ENCODE measurements at places on chromosomes 6 and 20. TPM values are rescaled to one million over a fixed set of nuclear protein-coding genes. Genes with fewer than 3 reads are reported as not detected.

Gene MYL9
- 1,729 TPM for total RNA-seq

Gene COL21A1
- total RNA-seq: 110 TPM

Gene CD93
- 14.2 TPM for total RNA-seq

Gene CRISP2
- not detected for total RNA-seq

Gene RALGAPB
- total RNA-seq: 33.4 TPM

Gene FLOT1
- 141 TPM for total RNA-seq

DNA sequence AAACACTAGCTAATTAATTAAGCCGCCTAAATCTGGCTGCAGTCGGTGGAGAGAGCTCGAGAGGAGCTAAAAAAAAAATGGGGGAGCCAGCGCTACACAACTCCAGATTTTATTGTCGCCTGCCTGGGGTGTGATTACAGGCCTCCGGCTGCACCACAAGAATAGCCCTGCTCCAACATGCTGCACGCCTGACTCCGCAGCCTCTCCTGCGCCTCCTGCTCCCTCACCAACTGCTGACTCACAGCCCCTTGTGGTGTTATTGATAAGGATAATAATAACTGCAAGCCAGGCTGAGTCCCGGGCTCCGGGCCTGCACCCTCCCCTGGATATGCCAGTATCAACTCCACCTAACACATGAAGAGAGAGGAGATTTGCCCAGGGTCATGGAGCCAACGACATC is 16.8 kb downstream of the SIRPA start:
- no peak for DNase-seq

GRCh38 chr6:41470029-41470330 is 76.2 kb upstream of the FOXP4 start:
- no peak for DNase-seq

DNA sequence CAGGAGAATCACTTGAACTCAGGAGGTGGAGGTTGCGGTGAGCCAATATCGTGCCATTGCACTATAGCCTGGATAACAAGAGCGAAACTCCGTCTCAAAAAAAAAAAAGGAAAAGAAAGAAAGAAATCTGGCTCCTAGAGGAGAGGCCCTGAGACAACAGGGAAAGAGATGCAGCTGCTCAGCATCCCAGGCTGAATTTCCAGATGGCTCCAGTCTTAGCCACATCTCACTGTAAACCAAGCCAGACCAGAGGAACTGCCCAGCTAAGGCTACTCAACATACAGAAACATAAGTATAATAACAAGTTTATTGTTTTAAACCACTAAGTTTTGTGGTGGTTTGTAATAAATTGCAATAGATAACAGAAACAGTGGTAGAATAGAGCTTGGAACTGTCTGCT is 38.5 kb upstream of the TASP1 start:
- DNase-seq: no peak

GRCh38 chr6:122631571-122632249 is 21.5 kb downstream of the PKIB start:
- DNase-seq: no peak

- DNase-seq: no peak
These were observed 6.1 kb upstream of the SLC35B3 start for GRCh38 chr6:8441452-8441851.

DNA sequence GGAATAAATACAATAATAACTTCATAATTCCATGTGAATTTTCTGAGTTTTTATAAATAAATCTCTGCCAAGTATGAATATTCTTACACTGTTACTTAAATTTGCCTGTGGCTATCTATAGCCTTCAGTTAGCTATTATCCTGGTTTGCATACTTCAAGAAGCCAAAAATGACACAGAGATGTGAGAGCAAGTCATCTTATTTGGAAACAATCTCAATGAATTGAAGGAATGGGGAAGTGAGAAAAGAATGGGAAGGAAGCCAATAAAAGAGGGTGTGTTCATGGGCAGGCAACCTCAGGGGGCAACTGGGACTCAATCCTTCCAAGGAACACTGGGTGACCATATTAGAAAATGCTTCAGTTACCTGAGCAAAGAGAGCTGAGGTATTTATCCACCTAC is 9.9 kb downstream of the HAO1 start:
- DNase-seq: no peak

DNA sequence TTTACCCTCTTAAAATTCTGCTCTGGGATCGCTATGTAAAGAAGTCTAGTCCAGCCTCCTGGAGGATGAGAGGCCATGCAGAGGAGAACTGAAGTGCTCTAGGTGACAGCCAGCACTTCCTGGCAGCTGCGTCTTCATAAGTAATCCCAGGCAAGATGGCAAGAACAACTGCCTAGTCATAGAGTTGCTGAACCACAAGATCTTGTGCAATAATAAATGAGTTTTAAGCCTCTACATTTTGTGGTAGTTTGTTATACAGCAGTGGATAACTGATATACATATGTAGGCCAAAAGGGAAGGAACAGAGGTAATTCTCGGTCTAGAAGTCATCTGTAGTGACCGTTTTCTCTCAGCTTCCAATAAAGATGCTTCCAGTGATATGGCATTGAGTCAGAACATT is 103.8 kb upstream of the FLRT3 start:
- no peak for DNase-seq

- DNase-seq: no peak
These were observed 33.6 kb downstream of the GFOD1 start for GRCh38 chr6:13453771-13454251.

DNA sequence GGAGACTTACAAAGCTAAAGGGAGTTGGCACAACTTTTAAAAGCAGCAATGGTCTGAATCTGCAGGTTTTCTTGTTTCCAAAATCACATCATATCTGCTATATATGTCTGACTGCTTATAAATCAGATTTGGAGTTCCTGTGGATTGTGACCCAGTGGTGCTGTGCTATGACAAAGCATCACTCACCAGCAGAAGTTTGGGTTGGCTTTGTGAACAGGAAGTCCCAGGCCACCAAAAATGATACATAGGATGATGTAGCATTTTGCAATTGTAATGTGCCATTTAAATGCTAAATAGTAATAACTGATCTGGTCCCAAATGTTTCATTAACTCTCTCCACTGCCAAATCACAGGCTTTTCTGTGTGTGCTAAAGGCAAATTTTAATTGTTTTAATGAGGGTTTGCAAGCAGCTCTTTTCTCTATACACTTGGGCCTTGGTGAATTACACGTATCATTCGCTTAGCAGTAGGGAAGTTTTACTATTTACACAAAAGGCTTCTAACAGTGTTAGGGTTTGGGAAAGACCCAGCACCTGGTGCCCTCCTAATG is 60.8 kb downstream of the SYNDIG1 start:
- DNase-seq: no peak

DNA sequence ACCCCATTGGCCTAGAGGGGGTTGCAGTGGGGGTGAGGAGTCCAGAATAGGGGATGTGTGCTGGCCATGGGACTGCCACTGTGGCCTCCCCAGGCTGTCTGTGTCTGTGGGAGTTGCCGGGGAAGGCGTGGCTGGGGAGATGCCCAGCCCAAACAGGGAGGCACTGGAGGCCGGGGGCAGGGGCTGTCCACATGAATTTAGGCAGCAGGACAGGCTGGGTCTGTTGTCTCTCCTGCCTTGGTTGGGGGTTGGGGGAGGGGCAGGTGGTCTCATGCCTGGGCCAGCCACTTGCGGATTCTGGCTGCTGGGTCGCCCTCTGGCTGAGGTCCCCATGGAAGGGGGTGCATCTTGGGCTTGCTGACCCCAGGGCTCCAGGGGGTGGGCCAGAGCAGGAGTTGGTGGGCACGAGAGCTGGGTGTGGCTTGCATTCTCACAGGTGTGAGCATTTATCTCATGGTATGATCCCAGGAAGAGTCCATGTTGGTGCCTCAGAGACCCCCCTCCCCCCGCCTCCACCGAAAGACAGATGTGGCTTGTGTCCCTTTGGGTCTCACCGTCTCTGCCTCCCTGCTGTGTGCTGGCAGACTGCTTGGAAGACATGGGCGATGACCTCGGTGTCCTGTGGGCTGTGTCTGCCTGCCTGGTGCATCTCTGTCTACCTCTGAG is 4.0 kb downstream of the SOX18 start:
- no peak for DNase-seq

DNA sequence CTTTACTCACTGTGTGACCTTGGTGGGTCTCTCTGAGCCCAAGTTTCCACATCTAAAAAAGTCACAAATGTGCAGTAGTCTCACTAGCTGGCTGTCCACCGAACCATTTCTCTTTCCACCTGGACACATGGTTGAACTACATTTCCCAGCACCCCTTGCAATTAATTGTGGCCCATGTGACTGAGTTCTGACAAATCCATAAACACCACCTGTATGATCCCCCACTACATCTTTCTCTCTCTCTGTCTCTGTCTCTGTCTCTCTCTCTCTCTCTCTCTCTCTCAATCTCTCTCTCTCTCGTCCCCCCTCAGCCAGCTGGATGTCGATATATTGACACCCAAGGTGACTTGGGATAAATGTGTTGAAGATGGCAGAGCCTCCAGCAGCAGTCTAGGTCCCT is 42.8 kb downstream of the SNHG17 start:
- DNase-seq: no peak
